ENCODE measurements at places on chromosomes 13 and 19. TPM values are rescaled to one million over a fixed set of nuclear protein-coding genes. Genes with fewer than 3 reads are reported as not detected.

Gene ANKRD24
- 1.7 TPM for total RNA-seq

Gene CEACAM4
- total RNA-seq = 0.60 TPM

Gene SIGLEC8
- 0.84 TPM for total RNA-seq

Gene NOSIP
- total RNA-seq = 83.1 TPM

Gene TTC9B
- total RNA-seq = not detected

Gene LILRA6
- 1.2 TPM for total RNA-seq

Gene ZNF527
- 13.5 TPM for total RNA-seq

Gene SIGLEC9
- 5.5 TPM for total RNA-seq

Gene FAM216B
- not detected for total RNA-seq

Gene CCDC169
- 0.30 TPM for total RNA-seq

Gene CYP2A6
- 7.3 TPM for total RNA-seq

Gene LSM14A
- 68.4 TPM for total RNA-seq

Gene ZNF791
- total RNA-seq = 36.9 TPM

Gene A1BG
- total RNA-seq = 96.5 TPM

Gene COG6
- 17.4 TPM for total RNA-seq

All from tibial nerve (tissue), 4 donors.